Heart right ventricle (tissue), 16 donors: ENCODE measurements at places on chromosomes 6 and 20. TPM values are rescaled to one million over a fixed set of nuclear protein-coding genes. Genes with fewer than 3 reads are reported as not detected.

The EYA4 gene
- total RNA-seq = 17.0 TPM

DNA sequence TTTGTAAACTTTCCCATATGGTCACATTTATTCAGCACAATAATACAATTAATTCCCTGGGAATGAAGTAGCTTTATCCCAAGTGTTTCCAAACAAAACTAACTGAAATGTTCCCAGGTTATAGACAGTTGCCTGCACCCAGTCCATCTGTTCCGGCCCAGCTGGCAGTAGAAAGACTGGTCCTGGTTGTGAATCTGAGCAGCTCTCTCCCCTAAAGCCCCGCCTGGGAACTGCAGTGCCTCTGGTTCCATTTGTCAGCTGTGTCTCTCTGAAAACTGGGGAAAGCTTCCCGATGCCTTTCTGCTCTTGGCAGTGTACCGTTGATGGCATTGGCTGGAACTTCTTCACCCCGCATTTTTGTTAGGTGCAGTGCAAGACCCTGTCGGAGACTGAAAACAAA lies 8.7 kb downstream of the MTHFD1L start:
- no peak overlapping the region for H3K27ac ChIP-seq
- no peak overlapping the region for H3K4me3 ChIP-seq
- H3K4me1 ChIP-seq = no peaks in the 10 kb centered on the region
- no peak for DNase-seq
- H3K27me3 ChIP-seq = no peaks in the 10 kb centered on the region

The SPATS1 gene
- not detected for total RNA-seq

DNA sequence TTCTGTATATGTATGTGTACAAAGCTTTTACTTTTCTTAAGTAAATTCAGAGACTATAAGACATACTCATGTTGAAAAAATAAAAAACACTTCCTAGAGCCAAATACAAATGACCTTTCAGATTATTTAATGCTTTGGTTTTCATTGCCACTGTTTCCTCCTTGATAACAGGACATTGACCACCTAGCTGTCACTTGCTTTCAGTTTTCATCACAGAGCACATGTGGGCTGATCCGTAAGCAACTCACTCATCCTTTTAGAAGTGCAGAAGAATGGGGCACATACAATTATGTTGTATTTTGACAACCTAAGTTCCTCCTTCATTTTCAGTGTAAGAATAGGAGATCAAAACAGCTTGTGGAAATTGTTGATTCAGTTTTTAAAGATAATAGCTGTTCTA lies 6.2 kb downstream of the ZBTB2 start:
- no peak for DNase-seq
- H3K36me3 ChIP-seq = no peaks in the 10 kb centered on the region
- no peaks in the 10 kb centered on the region for H3K27me3 ChIP-seq
- H3K4me1 ChIP-seq = no peaks in the 10 kb centered on the region

The BMP7 gene
- total RNA-seq = 1.8 TPM

- no peak overlapping the region for H3K4me3 ChIP-seq
- peaks cover 6% of the 10 kb centered on the region for H3K36me3 ChIP-seq
- peaks cover 4% of the 10 kb centered on the region for H3K4me1 ChIP-seq
- no peaks in the 10 kb centered on the region for H3K27me3 ChIP-seq
- no peak for DNase-seq
- no peak overlapping the region for H3K27ac ChIP-seq
These were observed 321.6 kb upstream of the QKI start for GRCh38 chr6:163092876-163093275.

The SLCO4A1 gene
- total RNA-seq = 12.8 TPM

DNA sequence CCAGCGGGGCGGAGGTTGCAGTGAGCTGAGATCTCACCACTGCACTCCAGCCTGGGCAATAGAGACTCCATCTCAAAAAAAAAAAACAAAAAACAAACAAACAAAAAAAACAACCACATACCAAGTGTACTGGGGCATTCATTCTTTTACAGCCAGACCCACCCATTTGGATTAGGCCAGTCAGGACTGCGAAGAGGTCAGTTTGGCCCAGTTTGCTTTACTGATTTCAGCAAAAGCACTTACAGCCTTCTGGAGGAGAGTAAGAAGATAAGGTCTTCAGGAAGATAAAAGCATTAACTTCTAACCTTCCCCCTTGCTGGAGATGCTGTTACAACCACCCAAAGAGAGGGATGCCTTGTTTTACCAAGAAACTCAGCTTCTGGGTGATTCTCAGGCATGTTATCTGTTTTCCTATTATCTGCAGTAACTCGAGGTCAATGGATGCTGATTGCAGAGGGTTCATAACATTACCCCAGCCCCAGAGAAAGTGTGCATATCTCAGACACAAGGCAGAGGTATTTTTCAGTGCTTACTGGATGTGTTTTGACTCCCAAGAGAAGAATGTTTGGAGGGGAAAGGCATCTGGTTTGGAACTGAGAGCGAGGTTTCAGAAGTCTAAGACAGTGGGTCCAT lies 118.9 kb downstream of the RIN2 start:
- no peaks in the 10 kb centered on the region for H3K27me3 ChIP-seq
- H3K27ac ChIP-seq = peak overlapping the region; percentile 65
- H3K36me3 ChIP-seq = no peaks in the 10 kb centered on the region
- H3K4me3 ChIP-seq = no peak overlapping the region
- DNase-seq = no peak

The CFAP61 gene
- 30.3 TPM for total RNA-seq

GRCh38 chr6:44926556-44926955 lies 401.6 kb upstream of the RUNX2 start:
- peaks cover 6% of the 10 kb centered on the region for H3K4me1 ChIP-seq
- H3K27ac ChIP-seq = no peak overlapping the region
- no peak for DNase-seq
- H3K27me3 ChIP-seq = no peaks in the 10 kb centered on the region

- no peak overlapping the region for H3K4me3 ChIP-seq
- no peaks in the 10 kb centered on the region for H3K36me3 ChIP-seq
- no peak for DNase-seq
- H3K27ac ChIP-seq = peak overlapping the region; percentile 27
- H3K4me1 ChIP-seq = no peaks in the 10 kb centered on the region
These were observed 258.2 kb upstream of the NT5E start for GRCh38 chr6:85191656-85192055.

DNA sequence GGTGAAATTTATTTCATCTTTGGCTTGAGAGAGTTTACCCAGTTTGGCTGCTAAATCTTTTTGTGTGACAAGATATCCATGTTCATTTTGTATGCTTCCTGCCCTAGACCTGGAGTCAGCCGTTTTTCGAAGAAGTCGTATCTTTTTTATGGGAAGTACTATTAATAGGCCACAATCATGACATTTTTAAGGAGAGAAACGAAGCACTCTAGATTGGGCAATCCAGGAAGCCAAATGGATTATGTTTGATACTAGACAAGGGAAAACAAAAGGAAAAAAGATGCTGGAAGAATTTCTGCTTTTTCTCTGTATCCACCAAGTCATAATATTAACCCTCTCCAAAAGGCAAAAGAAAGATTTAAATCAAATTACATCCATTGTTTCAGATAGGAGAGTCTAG lies 214.6 kb downstream of the HDGFL1 start:
- peaks cover 10% of the 10 kb centered on the region for H3K4me1 ChIP-seq
- no peak overlapping the region for H3K27ac ChIP-seq

DNA sequence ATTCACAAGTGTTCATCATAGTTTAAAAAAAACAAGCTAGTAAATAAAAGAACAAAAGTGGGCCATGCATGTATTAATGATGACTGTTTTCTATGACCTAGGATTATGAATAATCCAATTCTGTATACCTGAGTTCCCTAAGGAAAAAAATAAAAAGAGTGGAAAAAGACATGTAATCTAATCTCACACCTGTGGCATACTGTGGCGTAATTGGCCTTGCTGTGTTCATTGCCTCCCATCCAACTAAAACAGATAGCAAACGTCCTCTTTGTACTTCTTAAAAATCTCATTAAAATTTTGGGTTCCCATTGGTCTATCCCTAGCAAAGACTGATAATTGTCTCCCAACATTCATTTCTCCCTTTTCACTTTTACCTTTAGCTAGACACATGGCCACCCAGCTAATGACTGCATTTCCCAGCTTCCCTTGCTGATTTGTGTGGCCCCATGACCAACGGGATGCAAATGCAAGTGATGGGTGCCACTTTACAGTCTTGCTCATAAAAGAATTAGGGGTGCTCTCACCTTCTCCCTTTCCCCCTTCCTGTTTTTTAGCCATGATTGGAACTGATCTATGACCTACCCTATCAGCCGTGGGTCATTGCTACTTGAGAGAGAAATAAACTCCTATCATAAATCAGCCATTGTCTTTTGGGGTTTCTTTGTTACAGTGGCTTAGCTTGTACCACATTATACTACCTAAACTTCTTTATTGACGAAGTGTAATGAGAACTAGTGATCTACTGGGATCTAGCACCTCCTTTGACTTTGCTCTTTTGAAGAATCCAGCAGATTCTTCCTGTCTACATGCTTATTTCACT lies 32.0 kb upstream of the TBC1D22B start:
- no peaks in the 10 kb centered on the region for H3K36me3 ChIP-seq
- no peaks in the 10 kb centered on the region for H3K27me3 ChIP-seq
- no peak overlapping the region for H3K27ac ChIP-seq
- H3K4me3 ChIP-seq = no peak overlapping the region

DNA sequence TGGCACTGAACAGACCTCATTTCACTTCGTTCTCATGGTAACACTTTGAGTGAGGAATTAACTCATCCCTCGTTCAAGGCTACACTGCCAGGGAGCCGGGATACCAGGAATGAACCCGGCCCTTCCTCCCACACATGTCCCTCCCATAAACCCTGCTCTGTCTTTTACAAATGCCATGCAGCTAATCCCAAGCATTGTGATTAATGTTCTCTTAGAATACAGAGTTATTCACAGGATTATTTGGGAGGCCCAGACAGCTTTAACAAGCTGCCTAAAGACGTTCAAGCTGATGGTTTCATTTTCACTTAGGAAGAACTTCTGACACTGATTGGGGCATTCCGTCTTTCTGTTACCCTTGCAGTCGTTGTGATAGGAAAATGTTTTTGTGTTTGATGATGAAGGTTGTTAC lies 42.5 kb upstream of the CD83 start:
- H3K4me1 ChIP-seq = no peaks in the 10 kb centered on the region
- DNase-seq = no peak
- peak overlapping the region; percentile 68 for H3K27ac ChIP-seq
- peak overlapping the region; percentile 55 for H3K4me3 ChIP-seq

DNA sequence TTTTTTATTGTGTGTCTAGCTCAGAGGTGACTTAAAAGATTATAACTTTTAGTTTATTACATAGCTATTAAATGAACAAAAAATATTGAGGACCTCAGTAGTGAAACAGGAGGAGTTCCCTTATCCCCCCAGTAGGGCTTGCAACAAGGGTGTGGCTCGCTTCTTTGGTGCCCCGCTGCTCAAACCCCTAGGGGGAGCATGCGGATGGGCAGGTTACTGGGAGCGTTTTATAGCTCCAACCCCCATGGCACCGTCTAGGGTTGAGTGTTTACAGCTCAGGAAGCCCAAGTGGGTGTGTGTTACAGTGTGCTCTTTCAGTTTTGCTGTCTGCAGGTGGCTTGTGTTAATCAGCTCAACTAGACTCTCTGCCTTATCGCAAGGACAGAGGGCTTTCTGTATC lies 1513.7 kb downstream of the GRIK2 start:
- H3K27ac ChIP-seq = no peak overlapping the region
- no peaks in the 10 kb centered on the region for H3K36me3 ChIP-seq
- H3K27me3 ChIP-seq = no peaks in the 10 kb centered on the region
- H3K4me1 ChIP-seq = no peaks in the 10 kb centered on the region
- H3K4me3 ChIP-seq = no peak overlapping the region
- DNase-seq = no peak

GRCh38 chr6:29479560-29479959 lies 8.2 kb downstream of the MAS1L start:
- DNase-seq = no peak
- H3K27me3 ChIP-seq = no peaks in the 10 kb centered on the region
- H3K27ac ChIP-seq = no peak overlapping the region
- H3K4me3 ChIP-seq = no peak overlapping the region
- no peaks in the 10 kb centered on the region for H3K4me1 ChIP-seq

The USP49 gene
- 1.7 TPM for total RNA-seq

GRCh38 chr20:17403461-17403860 lies 127.7 kb downstream of the BFSP1 start:
- no peaks in the 10 kb centered on the region for H3K36me3 ChIP-seq
- peaks cover 9% of the 10 kb centered on the region for H3K27me3 ChIP-seq
- H3K27ac ChIP-seq = no peak overlapping the region
- H3K4me1 ChIP-seq = no peaks in the 10 kb centered on the region
- no peak overlapping the region for H3K4me3 ChIP-seq
- no peak for DNase-seq

The CALHM4 gene
- not detected for total RNA-seq

- H3K27me3 ChIP-seq = no peaks in the 10 kb centered on the region
- no peaks in the 10 kb centered on the region for H3K4me1 ChIP-seq
- H3K27ac ChIP-seq = no peak overlapping the region
- no peak for DNase-seq
These were observed 611.9 kb upstream of the MAN1A1 start for GRCh38 chr6:119961450-119961849.

The GABBR1 gene
- total RNA-seq = 10.2 TPM

GRCh38 chr6:18022398-18023231 lies 35.2 kb upstream of the KIF13A start:
- DNase-seq = no peak
- no peaks in the 10 kb centered on the region for H3K36me3 ChIP-seq
- H3K27me3 ChIP-seq = no peaks in the 10 kb centered on the region
- H3K4me1 ChIP-seq = no peaks in the 10 kb centered on the region
- H3K27ac ChIP-seq = no peak overlapping the region

- no peaks in the 10 kb centered on the region for H3K4me1 ChIP-seq
- H3K36me3 ChIP-seq = no peaks in the 10 kb centered on the region
- no peaks in the 10 kb centered on the region for H3K27me3 ChIP-seq
- DNase-seq = peak; percentile 33
- no peak overlapping the region for H3K4me3 ChIP-seq
These were observed 132.9 kb downstream of the SCML4 start for GRCh38 chr6:107691062-107691751.

The FGD2 gene
- 1.8 TPM for total RNA-seq

The LY86 gene
- total RNA-seq = 0.57 TPM

GRCh38 chr6:7341989-7342742 lies 29.2 kb upstream of the SSR1 start:
- H3K4me3 ChIP-seq = no peak overlapping the region
- H3K27me3 ChIP-seq = no peaks in the 10 kb centered on the region
- H3K27ac ChIP-seq = no peak overlapping the region

DNA sequence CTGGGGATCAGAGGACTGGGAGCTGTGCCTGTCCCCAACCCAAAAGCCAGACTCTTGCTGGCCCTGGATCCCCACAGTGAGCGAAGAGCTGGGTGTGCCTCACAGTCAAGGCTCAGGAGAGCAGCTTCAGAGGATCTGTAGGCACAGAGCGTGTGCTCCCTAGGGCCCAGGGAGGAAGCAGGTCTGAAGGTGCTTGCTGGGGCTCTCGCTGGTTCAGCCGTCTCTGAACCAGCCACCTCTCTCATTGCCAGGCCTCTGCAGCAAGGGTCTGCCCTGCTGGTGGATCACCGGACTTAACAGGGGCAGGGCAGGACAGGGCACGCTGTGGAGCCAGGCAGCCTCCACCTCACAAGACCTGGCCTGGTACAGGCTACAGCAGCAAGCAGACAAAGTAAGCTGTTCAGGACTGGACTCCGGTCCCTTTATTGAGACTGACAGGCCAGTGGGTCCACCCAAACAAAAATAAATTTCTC lies 13.8 kb downstream of the PCIF1 start:
- no peaks in the 10 kb centered on the region for H3K4me1 ChIP-seq
- DNase-seq = no peak
- no peak overlapping the region for H3K4me3 ChIP-seq

The PM20D2 gene
- 6.5 TPM for total RNA-seq
